AG08396 (cell line): ENCODE measurements at places on chromosomes 16 and 17.

DNA sequence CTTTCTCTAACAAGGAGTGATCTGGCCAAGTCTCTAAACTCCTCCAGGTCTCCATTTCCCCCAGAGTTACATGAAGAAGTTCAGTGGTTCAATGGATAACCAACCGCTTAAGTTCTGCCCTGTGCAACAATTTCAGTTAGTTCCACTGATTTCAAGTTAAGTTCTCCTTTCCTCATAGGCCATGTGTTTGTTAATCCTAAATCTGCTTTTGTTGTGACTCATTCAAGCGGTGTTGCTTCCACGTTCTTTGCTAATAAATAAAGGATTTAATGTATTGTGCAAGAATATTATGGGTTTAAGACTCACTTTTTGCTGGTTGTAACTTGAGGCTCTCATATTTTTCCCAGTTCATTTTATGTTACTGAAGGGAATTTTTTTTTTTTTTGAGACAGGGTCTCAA lies 36.3 kb downstream of the GNA13 start:
- peak; percentile 35 for DNase-seq

GRCh38 chr16:55499951-55500529 lies 8.8 kb upstream of the LPCAT2 start:
- peak; percentile 84 for DNase-seq

DNA sequence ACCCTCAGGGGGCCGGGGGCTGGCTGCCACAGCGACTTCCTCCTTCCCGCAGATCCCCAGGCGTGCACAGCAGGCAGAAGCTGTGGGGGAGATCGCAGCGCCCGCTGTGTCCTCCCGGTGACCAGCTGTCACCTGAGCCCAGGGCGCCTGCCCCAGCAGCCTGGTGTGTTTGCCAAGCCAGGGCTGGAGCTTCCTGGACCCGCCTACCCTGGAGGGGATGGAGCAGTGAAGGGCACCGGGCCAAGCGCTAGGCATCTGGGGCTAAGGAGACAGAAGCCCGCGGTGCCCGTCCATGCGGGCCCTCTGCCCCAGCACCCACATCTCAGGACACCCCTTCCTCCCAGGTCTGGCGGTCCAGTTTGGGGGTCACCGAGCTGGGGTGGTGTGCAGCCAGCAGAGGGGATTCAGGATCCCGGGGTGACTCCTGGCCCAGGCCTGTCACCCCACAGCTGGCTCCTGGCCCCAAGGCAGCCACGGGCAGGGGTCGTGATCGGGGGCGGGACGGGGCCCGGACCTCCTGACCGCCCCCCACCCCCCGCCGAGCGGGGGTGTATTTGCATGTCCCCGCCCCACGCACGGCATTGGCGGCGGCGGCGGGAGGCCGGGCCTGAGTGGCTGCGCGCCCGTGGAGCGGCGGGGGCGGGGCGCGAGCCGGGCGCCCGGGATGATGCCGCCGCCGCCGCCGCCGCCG lies at the start of gene RAB26:
Gene RAB26 (plus strand): TSS at position 645 of the 691 bp plus-strand sequence. CDS start 159 bp downstream, outside the sequence.
- peak; percentile 81 for DNase-seq

- no peak for DNase-seq
These were observed 22.8 kb downstream of the GINS2 start for GRCh38 chr16:85665929-85666328.

GRCh38 chr17:11969565-11969964 lies 27.7 kb downstream of the ZNF18 start:
- DNase-seq: no peak

- DNase-seq: no peak
These were observed 17.8 kb downstream of the SAP30BP start for GRCh38 chr17:75684924-75685323.

GRCh38 chr16:58127033-58127556 lies 2.1 kb downstream of the CFAP20 start:
- DNase-seq: peak; percentile 34

DNA sequence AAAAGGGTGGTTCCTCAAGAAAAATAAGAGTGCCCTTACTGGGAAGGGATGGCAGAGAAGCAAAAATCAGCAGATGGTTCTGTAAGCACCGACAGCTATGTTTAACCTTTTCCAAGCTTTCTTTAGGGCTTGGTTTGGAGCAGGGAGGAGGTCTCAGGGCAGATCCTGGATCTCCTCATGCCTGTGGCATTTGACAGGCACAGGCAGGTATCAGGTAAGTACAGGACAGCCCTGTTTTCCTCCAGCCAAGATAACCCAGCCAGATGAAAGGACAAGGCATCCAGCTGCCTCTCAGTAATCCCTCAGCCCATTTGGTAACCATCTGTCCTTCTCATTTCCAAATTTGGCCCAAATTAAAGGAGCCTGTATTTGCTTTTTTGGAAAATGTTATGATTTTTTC lies 141.5 kb downstream of the TOX3 start:
- DNase-seq: no peak

DNA sequence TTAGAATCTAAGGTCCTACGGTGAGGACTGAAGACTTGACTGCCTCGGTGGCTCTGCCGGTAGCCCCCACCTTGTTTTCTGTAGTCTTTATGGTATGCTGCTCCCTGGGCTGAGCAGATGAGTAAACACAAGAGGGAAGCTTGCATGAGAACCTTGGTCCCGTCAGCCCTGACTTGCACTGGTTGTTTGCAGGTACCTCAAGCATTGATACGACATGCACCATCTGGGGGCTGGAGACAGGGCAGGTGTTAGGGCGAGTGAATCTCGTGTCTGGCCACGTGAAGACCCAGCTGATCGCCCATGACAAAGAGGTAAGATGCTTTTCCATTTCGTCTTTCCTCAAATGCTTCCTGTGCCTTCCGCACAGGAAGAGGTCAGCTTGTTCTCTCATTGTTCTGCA lies 21.1 kb upstream of the TACO1 start:
- DNase-seq: no peak

GRCh38 chr17:57078274-57078673 lies 6.8 kb upstream of the AKAP1 start:
- no peak for DNase-seq

GRCh38 chr16:51545951-51546350 lies 394.9 kb upstream of the SALL1 start:
- no peak for DNase-seq

DNA sequence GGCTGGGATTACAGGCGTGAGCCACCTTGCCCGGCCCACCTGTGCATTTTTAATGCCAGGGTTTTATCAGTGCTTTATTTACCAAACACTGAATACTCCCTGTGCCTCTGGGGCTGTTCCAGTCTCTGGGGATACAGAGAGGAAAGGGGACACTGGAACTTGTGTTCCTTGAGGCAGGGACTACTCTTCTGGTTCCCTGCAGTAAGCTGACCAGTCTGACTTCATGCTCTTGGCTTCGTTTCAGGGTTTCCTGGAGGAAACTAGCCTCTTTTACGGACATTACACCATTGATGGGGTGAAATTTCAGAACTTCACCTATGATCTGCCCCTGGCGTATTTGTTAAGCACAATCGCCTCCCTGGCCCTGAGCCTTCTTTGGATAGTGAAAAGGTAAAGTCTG lies 37.4 kb upstream of the COQ7 start:
- no peak for DNase-seq

DNA sequence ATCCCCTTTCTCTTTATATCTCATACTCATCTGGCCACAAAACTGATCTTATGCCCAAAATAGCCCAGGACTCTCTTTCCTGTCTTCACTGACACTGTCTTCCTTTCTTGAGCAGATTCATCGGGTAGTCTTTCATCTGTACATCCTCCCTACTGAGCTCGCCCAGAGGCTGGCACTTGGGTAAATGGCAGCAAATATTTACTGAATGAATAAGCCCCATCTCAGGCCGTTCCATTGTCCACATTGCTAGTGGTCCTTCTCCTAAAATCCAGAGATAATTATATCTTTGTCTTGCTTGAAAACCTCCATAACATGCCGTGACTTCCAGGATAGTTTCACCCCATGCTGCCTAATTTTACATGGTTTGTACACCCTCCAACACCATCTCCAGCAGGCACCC lies 158.1 kb upstream of the SDK2 start:
- DNase-seq: no peak

DNA sequence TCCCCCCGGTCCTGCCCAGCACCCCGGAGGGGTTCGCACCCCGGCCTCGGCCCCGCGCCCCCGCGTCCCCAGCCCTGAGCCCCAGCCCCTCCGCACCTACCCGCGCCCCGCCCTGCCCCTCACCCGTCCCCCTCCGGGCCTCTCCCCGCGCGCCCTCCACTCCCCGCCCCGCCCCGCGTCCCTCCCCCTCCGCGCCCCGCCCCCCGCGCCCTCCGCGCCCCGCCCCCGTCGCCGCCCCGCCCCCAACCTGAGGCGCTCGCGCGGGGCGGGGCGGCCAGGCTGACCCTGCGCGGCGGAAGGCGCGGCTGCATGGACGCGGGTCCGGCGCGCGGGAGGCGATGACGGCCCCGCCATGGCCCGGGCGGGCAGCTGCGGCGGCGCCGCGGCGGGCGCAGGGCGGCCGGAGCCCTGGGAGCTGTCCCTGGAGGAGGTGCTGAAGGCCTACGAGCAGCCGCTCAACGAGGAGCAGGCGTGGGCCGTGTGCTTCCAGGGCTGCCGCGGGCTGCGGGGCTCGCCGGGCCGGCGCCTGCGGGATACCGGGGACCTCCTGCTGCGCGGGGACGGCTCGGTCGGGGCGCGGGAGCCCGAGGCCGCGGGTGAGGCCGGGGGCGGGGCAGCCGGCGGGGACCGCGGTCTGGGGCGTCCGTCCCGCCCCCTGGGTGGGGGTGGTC lies at the start of gene SPIRE2:
Gene SPIRE2 (plus strand): TSS at position 277 of the 671 bp plus-strand sequence. CDS start 76 bp downstream, at position 353.
- DNase-seq: peak; percentile 91

GRCh38 chr17:69912805-69913204 lies 162.2 kb upstream of the KCNJ16 start:
- DNase-seq: no peak
